ENCODE measurements at places on chromosomes 7 and 10.

- H3K27me3 ChIP-seq: no peaks in the 10 kb centered on the region
- no peak overlapping the region for H3K27ac ChIP-seq
Measured at GRCh38 chr7:139914306-139915267, 85.5 kb downstream of the TBXAS1 start.

DNA sequence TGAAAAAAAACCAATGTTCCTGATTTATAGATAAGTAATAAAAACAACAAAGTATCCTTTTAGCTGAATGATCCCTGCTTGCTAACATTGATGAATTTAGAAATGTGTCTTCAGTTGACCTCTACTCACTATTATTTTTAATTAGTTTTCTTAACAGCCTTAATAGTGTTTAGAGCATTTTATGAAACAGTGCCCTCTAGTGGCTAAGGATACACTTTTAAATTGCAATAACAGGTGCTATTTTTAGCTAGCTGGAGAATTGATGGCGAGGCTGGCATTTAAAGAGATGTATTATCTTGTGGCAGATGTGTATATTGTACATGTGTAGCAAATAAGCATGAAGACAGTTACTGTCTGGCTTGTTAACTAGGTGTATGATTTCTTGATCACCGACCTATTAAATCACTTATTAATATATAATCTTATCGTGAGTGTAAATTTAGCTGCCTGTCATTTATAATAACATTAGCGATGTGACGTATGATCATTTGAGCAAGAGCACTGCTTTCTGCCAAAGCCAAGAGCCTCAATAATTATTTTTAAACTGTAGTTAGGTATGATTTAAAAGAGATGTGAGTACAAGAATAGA lies 451.9 kb downstream of the DPP6 start:
- no peaks in the 10 kb centered on the region for H3K4me1 ChIP-seq
- no peak overlapping the region for H3K27ac ChIP-seq
- H3K4me3 ChIP-seq: no peak overlapping the region
- DNase-seq: no peak
- no peaks in the 10 kb centered on the region for H3K27me3 ChIP-seq

DNA sequence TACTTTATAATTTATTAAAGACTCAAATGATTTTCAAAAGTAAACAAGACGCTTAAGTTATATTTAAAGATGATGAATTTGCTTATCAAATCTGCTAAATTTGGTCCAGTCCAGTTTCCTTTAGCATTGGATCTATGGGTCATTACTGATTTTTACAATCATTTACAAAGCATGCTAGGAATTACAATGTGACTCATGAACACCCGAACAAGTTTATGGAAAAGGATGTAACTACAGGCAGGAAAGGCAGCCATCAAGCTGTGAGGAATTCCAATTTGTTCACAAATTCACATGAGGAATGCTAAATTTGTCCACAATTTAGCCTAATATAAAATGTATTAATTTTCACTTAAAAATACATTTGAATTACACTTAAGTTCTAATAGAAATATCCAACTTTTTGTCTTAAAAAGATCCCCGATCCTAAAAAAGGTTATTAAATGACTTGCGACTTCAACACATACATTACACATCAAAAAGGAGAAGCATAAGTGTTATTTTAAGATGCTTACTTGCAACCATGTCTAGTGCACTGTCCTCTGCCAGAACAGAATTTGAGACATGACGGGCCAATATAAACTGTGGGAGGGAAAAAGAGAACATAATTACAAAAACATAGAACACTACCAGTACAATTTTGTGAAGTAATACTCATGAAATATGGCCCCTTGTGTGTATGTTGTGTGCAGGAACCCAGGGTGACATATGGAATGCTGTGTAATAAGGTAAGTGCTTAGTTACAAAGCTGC lies 194.2 kb upstream of the SLC26A5 start:
- DNase-seq: no peak
- H3K4me1 ChIP-seq: peaks cover 6% of the 10 kb centered on the region
- no peak overlapping the region for H3K27ac ChIP-seq
- no peak overlapping the region for H3K4me3 ChIP-seq
- H3K27me3 ChIP-seq: peaks cover 7% of the 10 kb centered on the region
- no peaks in the 10 kb centered on the region for H3K36me3 ChIP-seq

- peaks cover 46% of the 10 kb centered on the region for H3K4me1 ChIP-seq
- DNase-seq: peak; percentile 53
- H3K27me3 ChIP-seq: no peaks in the 10 kb centered on the region
- H3K27ac ChIP-seq: peak overlapping the region; percentile 94
- peaks cover 44% of the 10 kb centered on the region for H3K36me3 ChIP-seq
- peak overlapping the region; percentile 87 for H3K4me3 ChIP-seq
Measured at GRCh38 chr10:16436367-16436757, 448 bp upstream of the PTER start.

- H3K36me3 ChIP-seq: no peaks in the 10 kb centered on the region
- H3K4me1 ChIP-seq: peaks cover 22% of the 10 kb centered on the region
- no peak overlapping the region for H3K4me3 ChIP-seq
- no peaks in the 10 kb centered on the region for H3K27me3 ChIP-seq
Measured at GRCh38 chr10:118835682-118836326, 81.0 kb upstream of the CACUL1 start.

DNA sequence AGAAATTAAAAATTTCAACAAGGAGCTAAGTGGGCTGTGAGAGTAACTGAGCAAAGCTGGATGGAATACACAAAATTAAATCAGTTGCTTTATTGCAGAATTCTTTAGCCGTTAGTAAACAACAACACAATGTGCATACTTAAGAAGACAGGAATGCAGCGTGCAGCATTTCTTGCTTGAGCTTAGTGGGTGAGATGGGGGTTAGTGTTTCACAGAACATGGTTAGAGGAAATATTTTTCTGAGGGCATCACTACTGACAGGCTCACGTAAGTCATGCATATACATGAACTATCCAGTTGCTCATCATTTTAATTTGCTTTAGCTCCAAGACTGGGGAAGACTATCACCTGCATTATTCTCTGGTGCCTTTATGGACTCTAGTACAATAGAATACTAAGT lies 80.8 kb downstream of the CD36 start:
- H3K27me3 ChIP-seq: no peaks in the 10 kb centered on the region

DNA sequence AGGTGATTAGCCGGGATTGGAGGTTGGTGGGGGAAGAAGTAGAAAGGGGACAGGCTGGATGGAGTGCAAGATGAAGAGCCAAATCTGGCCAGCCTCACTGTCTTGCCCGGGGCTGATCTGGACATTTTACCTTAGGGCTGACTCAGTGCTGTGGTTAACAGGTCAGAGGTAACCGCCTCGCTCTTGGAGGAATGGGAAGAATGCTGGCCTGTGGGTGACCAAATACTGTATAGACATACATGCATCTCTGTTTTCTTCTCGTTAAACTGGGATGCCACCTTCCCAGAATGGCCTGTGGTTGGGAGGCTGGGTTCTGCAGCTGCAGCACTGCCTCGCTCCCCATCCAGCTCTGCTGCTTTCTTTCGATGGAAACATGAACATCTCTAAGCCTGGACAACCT lies 120.0 kb downstream of the SEC23IP start:
- H3K4me3 ChIP-seq: no peak overlapping the region
- H3K4me1 ChIP-seq: no peaks in the 10 kb centered on the region
- H3K27me3 ChIP-seq: peaks cover 56% of the 10 kb centered on the region
- no peak overlapping the region for H3K27ac ChIP-seq

DNA sequence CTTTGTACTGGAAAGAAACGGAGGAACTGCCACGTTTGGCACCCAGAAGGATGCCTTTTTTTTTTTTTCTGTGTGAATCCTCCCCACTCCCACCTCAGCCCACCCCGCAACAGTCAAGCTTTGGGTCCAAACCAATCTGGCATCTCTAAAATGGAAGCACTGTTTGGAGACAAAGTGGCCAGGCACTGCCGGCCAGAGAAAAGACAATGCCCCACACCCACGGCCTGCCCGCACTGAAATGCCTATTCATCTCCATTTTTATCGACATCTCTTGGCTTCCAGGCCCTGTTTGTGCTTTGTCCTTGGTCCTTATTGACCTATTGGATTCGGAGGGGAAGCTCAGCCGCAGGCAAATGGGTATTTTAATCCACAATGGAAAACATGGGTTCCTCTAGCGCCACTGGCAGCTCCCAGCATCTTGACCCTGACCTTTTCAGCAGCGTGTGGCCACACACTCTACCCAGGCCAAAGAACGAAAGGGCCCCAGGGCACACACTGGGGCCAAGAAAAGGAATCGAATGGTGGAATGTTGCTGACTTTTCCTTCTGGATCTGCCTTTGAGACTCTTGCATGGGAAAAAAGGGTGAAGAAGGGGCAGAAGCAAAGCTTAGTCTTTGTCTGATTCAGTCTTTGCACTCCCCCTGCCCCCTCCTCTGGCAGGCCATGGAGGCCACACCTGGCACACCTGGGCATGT lies 162.6 kb upstream of the CDCA7L start:
- peaks cover 17% of the 10 kb centered on the region for H3K27me3 ChIP-seq
- H3K36me3 ChIP-seq: no peaks in the 10 kb centered on the region
- no peak overlapping the region for H3K27ac ChIP-seq
- H3K4me3 ChIP-seq: no peak overlapping the region

GRCh38 chr10:132152896-132153580 lies 33.7 kb upstream of the DPYSL4 start:
- peaks cover under 1% of the 10 kb centered on the region for H3K4me1 ChIP-seq
- no peaks in the 10 kb centered on the region for H3K36me3 ChIP-seq
- no peaks in the 10 kb centered on the region for H3K27me3 ChIP-seq
- H3K4me3 ChIP-seq: no peak overlapping the region

DNA sequence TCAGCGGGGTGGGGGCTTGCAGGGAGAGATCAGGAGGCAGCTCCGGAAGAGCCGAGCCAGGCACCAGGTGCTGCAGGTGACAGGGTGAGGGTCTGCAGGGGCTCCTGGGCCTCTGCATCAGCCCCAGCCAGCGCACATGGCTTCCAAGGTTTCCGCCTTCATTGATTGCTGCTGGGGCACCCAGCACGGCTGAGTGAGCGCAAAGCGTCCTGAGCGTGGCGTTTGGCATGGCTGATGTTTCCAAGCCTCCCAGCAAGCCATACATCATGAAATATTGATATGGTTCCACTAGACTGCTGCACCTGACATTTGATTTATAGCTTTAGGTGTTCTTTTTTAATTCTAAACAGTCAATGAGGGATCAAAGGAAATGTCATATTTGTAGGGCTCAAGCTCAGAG lies 259.0 kb downstream of the WDR37 start:
- H3K4me3 ChIP-seq: no peak overlapping the region
- H3K27me3 ChIP-seq: peaks cover 34% of the 10 kb centered on the region
- H3K27ac ChIP-seq: no peak overlapping the region
- no peaks in the 10 kb centered on the region for H3K4me1 ChIP-seq
- H3K36me3 ChIP-seq: no peaks in the 10 kb centered on the region

DNA sequence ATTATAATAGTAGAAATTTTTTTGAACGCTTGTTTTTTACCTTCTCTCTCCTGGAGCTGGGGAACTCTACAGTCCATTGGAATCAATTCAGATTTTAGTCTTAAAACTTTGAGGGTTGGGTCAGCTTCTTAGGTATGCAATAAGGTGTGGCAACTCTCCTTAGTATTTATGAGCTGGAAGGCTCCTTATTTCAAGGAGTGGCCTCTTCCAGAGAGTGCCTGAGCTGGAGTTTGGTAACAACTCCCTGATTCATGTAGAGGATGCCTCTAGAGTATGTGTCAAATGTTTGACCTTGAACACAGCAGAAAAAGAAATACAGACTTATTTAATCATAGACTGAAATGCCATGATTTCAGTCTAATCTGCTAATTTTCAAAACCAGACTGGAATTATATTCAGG lies 11.1 kb downstream of the CDK14 start:
- no peak for DNase-seq
- H3K4me1 ChIP-seq: no peaks in the 10 kb centered on the region

DNA sequence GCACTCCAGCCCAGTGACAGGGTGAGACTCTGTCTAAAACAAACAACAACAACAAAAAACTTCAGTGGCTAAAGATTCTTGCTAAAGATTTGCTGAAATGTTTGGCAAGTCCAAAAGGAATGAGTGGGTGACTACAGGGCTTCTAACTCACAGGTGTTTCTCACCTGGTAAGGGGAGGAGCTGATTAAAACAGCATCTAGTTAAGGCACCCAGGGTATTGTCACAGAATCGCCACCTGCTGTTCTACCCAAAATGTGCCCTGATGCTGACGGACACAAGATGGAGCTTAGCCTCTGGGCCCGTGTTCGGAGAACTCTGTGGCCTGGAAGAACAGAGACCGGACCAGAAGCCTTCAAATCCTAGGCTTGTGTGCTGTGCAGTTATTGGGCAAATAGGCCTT lies 336.0 kb upstream of the GALNT17 start:
- H3K27ac ChIP-seq: no peak overlapping the region
- H3K27me3 ChIP-seq: no peaks in the 10 kb centered on the region
- peaks cover 6% of the 10 kb centered on the region for H3K4me1 ChIP-seq
- peaks cover 3% of the 10 kb centered on the region for H3K36me3 ChIP-seq
- no peak overlapping the region for H3K4me3 ChIP-seq

- H3K36me3 ChIP-seq: no peaks in the 10 kb centered on the region
- H3K27ac ChIP-seq: no peak overlapping the region
- H3K4me3 ChIP-seq: no peak overlapping the region
- no peaks in the 10 kb centered on the region for H3K4me1 ChIP-seq
- H3K27me3 ChIP-seq: no peaks in the 10 kb centered on the region
- no peak for DNase-seq
Measured at GRCh38 chr7:84675633-84676034, 481.0 kb upstream of the SEMA3A start.

DNA sequence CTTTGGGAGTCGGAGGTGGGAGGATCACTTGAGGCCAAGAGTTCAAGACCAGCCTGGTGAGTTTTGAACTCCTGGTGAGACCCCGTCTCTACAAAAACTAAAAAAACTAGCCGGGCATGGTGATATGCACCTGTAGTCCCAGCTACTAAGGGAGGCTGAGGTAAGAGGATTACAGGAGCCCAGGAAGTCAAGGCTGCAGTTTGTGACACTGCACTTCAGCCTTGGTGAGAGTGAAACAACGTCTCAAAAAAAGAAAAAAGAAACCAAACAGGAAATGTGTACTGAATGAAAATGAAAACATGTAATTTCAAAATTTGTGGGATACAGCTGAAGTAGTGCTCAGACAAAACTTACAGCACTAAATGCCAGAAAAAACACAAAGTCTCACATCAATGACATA lies 7.6 kb downstream of the ARHGAP12 start:
- H3K27me3 ChIP-seq: no peaks in the 10 kb centered on the region
- H3K27ac ChIP-seq: peak overlapping the region; percentile 74
- H3K4me3 ChIP-seq: peak overlapping the region; percentile 47
- H3K36me3 ChIP-seq: no peaks in the 10 kb centered on the region
- DNase-seq: no peak
- peaks cover 74% of the 10 kb centered on the region for H3K4me1 ChIP-seq
